Caco-2 (cell line): ENCODE measurements at places on chromosomes 11 and 22. TPM values are rescaled to one million over a fixed set of nuclear protein-coding genes. Genes with fewer than 3 reads are reported as not detected.

The CHRNA10 gene
- total RNA-seq = 3.6 and 3.9 TPM in 2 replicates

The TPH1 gene
- total RNA-seq = 0.32 and 0.67 TPM in 2 replicates

The OR5M3 gene
- not detected in 2 replicates for total RNA-seq

The DKK3 gene
- total RNA-seq = 156 and 165 TPM in 2 replicates

The SMTNL1 gene
- total RNA-seq = 0.18 TPM in 1 of 2 replicates, not detected in the other

The PHOX2A gene
- not detected in 2 replicates for total RNA-seq

The OR52H1 gene
- total RNA-seq = not detected in 2 replicates

The PLEKHA7 gene
- total RNA-seq = 57.6 and 59.7 TPM in 2 replicates

The DUSP8 gene
- total RNA-seq = 7.7 and 12.1 TPM in 2 replicates

The GGTLC2 gene
- 0.34 TPM in 1 of 2 replicates, not detected in the other for total RNA-seq

The ACTN3 gene
- total RNA-seq = 0.16 TPM in 1 of 2 replicates, not detected in the other

- DNase-seq = no peak
- H3K27me3 ChIP-seq = no peaks in the 10 kb centered on the region
- H3K27ac ChIP-seq = no peak overlapping the region
- H3K4me1 ChIP-seq = peaks cover 5% of the 10 kb centered on the region; the same call in 1 of the 2 replicates
Observed at GRCh38 chr22:29840498-29840897, 2.4 kb upstream of the ASCC2 start.

DNA sequence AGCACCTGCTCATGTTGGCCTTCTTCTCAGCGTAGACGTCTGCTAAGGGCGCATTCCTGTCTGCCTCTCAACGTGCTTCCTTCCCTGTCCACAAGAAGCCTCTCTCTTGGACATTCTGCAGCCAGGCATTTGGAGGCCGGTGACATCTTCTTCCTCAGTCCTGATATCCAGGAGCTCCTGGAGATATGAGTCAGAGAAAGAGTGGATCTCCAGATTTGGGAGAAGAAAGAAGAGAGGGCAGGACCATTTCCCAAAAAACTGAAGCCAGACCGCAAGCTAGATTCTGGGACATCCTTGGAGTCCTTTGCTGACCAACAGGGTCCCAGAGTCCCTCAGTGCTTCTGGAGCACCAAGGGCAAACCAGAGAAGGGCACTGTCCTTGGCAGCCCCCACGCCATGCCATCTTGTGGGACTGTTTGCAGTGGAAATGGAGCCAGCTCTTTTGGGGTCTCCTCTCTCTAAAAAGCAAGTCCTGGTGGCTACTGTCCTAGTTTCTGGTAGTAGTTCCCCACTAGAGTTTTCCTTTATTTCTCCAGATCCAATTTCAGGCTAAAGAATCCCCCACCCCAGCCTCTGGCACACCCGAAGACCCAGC lies 36.1 kb upstream of the SYT13 start:
- no peak overlapping the region for H3K4me3 ChIP-seq
- no peak for DNase-seq
- H3K27ac ChIP-seq = no peak overlapping the region
- H3K27me3 ChIP-seq = peaks cover 1% of the 10 kb centered on the region; the same call in 1 of the 2 replicates
- H3K36me3 ChIP-seq = no peaks in the 10 kb centered on the region

GRCh38 chr22:37431801-37432707 lies 4.8 kb upstream of the ELFN2 start:
- no peak overlapping the region for H3K4me3 ChIP-seq
- H3K27ac ChIP-seq = peak overlapping the region; percentile 69
- DNase-seq = peak; percentile 67
- no peaks in the 10 kb centered on the region for H3K27me3 ChIP-seq
- peaks cover 35% of the 10 kb centered on the region for H3K4me1 ChIP-seq
- H3K36me3 ChIP-seq = no peaks in the 10 kb centered on the region

GRCh38 chr22:46604306-46604690 lies 15.9 kb upstream of the GRAMD4 start:
- no peak overlapping the region for H3K27ac ChIP-seq
- no peaks in the 10 kb centered on the region for H3K27me3 ChIP-seq
- no peak for DNase-seq
- peaks cover 2% of the 10 kb centered on the region for H3K4me1 ChIP-seq
- peaks cover 1% of the 10 kb centered on the region; the same call in 1 of the 2 replicates for H3K36me3 ChIP-seq
- no peak overlapping the region for H3K4me3 ChIP-seq

GRCh38 chr11:68025047-68025446 lies 5.4 kb upstream of the NDUFS8 start:
- no peak for DNase-seq
- no peaks in the 10 kb centered on the region for H3K36me3 ChIP-seq
- peaks cover 10% of the 10 kb centered on the region; the same call in 1 of the 2 replicates for H3K4me1 ChIP-seq
- H3K27ac ChIP-seq = no peak overlapping the region

GRCh38 chr11:75505916-75506692 lies 19.6 kb downstream of the GDPD5 start:
- no peak for DNase-seq
- no peaks in the 10 kb centered on the region for H3K27me3 ChIP-seq

GRCh38 chr11:119970555-119971304 lies 167.2 kb downstream of the TRIM29 start:
- H3K27ac ChIP-seq = no peak overlapping the region
- no peaks in the 10 kb centered on the region for H3K27me3 ChIP-seq
- no peak for DNase-seq
- H3K4me1 ChIP-seq = peaks cover 4% of the 10 kb centered on the region
- no peak overlapping the region for H3K4me3 ChIP-seq

GRCh38 chr11:106706355-106706754 lies 311.9 kb downstream of the GUCY1A2 start:
- H3K36me3 ChIP-seq = no peaks in the 10 kb centered on the region
- peaks cover 4% of the 10 kb centered on the region; the same call in 1 of the 2 replicates for H3K4me1 ChIP-seq
- no peak for DNase-seq
- H3K27ac ChIP-seq = peak overlapping the region; percentile 49
- no peaks in the 10 kb centered on the region for H3K27me3 ChIP-seq

DNA sequence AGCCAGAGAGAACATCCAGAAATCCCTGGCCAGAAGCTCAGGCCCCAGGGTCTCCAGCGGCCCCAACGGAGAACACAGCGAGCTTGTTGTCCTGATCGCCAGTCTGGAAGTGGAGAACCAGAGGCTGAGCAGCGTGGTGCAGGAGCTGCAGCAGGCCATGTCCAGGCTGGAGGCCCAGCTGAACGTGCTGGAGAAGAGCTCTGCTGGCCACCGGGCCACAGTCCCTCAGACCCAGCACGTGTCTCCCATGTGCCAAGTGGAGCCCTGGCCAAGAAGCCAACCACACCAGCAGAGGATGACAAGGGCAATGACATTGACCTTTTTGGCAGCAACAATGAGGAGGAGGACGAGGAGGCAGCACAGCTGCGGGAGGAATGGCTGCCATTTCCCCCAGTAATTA lies 20.6 kb upstream of the SCGB1D1 start:
- H3K27ac ChIP-seq = no peak overlapping the region
- no peaks in the 10 kb centered on the region for H3K36me3 ChIP-seq
- DNase-seq = no peak
- H3K4me1 ChIP-seq = no peaks in the 10 kb centered on the region
- H3K4me3 ChIP-seq = no peak overlapping the region
- H3K27me3 ChIP-seq = 0 out of 2 replicates have a peak, but pooled peaks cover 1% of the 10 kb centered on the region

- H3K27me3 ChIP-seq = no peaks in the 10 kb centered on the region; the same call in 1 of the 2 replicates
- H3K4me1 ChIP-seq = no peaks in the 10 kb centered on the region
- H3K36me3 ChIP-seq = no peaks in the 10 kb centered on the region
- H3K27ac ChIP-seq = no peak overlapping the region
Observed at GRCh38 chr11:5541427-5541826, 6.9 kb downstream of the OR52H1 start.

DNA sequence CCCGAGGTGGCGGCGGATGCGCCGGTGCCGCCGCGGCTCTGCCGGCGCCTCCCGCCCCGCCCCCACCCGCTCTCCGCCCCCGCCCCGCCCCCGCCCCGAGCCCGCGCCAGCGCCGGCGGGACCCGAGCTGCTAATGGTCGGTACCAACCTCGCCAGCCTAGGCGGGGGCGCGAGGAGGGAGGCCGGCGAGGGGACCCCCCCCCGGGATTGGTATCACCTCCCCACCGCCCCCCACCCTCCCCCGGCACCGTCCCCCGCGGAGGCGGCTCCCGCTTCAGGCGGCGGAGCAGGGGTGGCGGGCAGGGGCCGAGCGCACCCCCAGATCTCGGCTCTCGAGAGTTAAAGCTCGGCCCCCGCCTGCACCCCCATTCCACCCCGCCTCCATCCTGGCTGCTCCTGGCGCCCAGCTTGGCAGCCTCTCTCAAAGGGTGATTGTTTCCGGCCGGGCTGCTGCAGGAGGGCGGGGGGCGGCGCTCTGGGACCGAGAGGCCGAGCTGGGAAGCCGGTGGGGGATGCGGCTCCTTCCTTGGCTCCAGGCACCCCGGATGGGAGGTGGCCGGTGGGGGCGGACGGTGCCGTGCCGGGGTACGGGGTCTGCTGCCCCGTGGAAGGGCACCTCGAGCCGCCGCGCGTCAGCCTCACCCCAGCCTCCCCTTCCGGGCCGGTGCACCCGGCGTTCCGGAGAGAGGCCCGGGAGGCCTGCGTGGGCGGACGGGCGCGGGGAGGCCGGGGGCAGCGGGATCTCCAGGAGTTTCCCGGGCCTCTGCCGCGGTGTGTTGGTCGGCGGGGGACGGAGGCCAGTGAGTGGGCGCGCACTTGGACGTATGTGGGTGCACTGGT lies at the start of gene B3GAT1:
Gene B3GAT1, minus strand, starts transcription at position 40 of the 840 bp plus-strand sequence. CDS start 24,583 bp downstream, outside the sequence.
- H3K27me3 ChIP-seq = peaks cover 17% of the 10 kb centered on the region
- H3K4me3 ChIP-seq = peak within 1 kb of the TSS; percentile 28
- no peak for DNase-seq

- DNase-seq = no peak
- H3K4me1 ChIP-seq = peaks cover 20% of the 10 kb centered on the region
- H3K27me3 ChIP-seq = no peaks in the 10 kb centered on the region
- H3K4me3 ChIP-seq = peak overlapping the region; percentile 23
- no peaks in the 10 kb centered on the region for H3K36me3 ChIP-seq
- peak overlapping the region; percentile 36 for H3K27ac ChIP-seq
Observed at GRCh38 chr11:62444236-62444833, 25.5 kb downstream of the SCGB1A1 start.

- peaks cover 28% of the 10 kb centered on the region for H3K4me1 ChIP-seq
- H3K27ac ChIP-seq = no peak overlapping the region
- no peak overlapping the region for H3K4me3 ChIP-seq
- no peaks in the 10 kb centered on the region for H3K36me3 ChIP-seq
- H3K27me3 ChIP-seq = no peaks in the 10 kb centered on the region
Observed at GRCh38 chr11:94757037-94757735, 11.0 kb upstream of the AMOTL1 start.

GRCh38 chr11:119120639-119121007 lies 757 bp upstream of the HINFP start:
- H3K4me1 ChIP-seq = peaks cover 14% of the 10 kb centered on the region
- DNase-seq = peak; percentile 34
- H3K4me3 ChIP-seq = peak overlapping the region; percentile 51
- peaks cover 5% of the 10 kb centered on the region; the same call in 1 of the 2 replicates for H3K36me3 ChIP-seq
- H3K27me3 ChIP-seq = no peaks in the 10 kb centered on the region
- H3K27ac ChIP-seq = peak overlapping the region; percentile 90

DNA sequence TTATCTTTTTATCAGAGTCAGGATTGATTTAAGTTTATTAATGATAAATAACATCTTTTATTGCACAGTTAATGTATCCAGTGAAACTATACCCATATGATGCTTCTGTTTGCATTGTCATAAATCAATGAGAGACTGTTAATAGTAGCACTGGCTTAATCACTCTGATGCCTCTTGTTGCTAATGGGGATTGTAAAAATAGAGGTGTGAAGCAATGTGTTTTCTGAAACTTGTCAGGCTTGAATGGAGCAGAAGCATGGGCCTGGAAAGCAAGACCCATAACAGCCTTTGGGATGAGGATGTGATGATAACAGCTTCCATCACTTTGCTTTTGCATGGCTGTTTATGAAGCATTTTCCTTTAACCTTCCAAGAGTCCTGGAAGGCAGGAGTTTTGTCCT lies 319.7 kb downstream of the DDX10 start:
- H3K4me1 ChIP-seq = no peaks in the 10 kb centered on the region
- DNase-seq = no peak
- H3K27ac ChIP-seq = no peak overlapping the region
- no peaks in the 10 kb centered on the region for H3K36me3 ChIP-seq
- H3K27me3 ChIP-seq = no peaks in the 10 kb centered on the region

GRCh38 chr22:30459181-30460052 lies 12.4 kb downstream of the SEC14L3 start:
- peak; percentile 53 for DNase-seq
- no peaks in the 10 kb centered on the region for H3K4me1 ChIP-seq
- no peaks in the 10 kb centered on the region for H3K27me3 ChIP-seq
- H3K36me3 ChIP-seq = no peaks in the 10 kb centered on the region

- no peaks in the 10 kb centered on the region for H3K27me3 ChIP-seq
- H3K36me3 ChIP-seq = no peaks in the 10 kb centered on the region
- H3K4me1 ChIP-seq = peaks cover 45% of the 10 kb centered on the region
Observed at GRCh38 chr11:111532365-111532709, 8.2 kb upstream of the LAYN start.
